CD4-positive, alpha-beta memory T cell (primary cell): ENCODE measurements at places on chromosomes 2 and 18.
A peak's percentile ranks its signal among the peaks of the same experiment; 100 is the strongest.

- no peak for DNase-seq
Observed at GRCh38 chr18:31041271-31042083, 1.1 kb downstream of the DSC3 start.

GRCh38 chr18:7645756-7646155, 78.6 kb downstream of the PTPRM start:
- no peak for DNase-seq

- no peak for DNase-seq
Observed at GRCh38 chr2:40814616-40815015, 362.7 kb upstream of the SLC8A1 start.

DNA sequence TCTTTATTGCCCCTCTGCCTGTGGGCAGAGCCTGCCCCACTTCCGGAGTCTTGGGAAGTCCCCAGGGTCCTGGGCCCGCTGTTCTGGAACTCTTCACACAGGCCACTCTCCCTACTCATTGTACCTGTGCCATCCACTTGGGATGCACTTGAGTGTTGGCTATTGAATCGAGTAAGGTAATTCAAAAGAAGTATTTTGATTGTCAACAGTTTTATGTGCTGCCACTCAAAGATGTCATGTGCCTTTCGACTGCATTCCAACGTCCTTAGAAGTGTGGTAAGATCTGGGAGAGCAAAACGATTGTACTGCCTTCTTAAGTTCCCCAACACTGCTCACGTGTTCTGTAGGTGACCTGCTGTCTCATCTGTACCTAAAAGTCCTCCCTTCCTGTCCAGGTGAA, 77.0 kb upstream of the SMIM21 start:
- no peak for DNase-seq

DNA sequence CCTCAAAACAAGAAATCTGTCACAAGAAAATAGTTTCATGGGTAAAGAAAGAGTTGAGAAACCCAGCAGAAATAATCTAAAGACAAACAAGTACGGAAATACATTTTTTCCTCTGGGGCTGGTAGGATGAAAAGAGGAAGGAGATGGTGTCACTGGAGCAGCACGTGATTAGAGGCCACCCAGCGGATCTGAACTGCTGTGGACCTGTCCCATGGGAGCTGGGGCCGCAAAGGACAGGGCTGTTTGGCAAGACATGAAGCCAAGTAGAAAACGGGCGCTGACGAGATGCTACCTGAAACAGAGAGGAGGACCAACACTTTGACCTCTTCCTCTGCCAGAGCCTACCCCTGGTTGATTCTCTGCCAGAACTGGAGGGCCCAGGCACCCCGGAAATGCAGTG, 295.4 kb upstream of the ATP5MC3 start:
- no peak for DNase-seq

DNA sequence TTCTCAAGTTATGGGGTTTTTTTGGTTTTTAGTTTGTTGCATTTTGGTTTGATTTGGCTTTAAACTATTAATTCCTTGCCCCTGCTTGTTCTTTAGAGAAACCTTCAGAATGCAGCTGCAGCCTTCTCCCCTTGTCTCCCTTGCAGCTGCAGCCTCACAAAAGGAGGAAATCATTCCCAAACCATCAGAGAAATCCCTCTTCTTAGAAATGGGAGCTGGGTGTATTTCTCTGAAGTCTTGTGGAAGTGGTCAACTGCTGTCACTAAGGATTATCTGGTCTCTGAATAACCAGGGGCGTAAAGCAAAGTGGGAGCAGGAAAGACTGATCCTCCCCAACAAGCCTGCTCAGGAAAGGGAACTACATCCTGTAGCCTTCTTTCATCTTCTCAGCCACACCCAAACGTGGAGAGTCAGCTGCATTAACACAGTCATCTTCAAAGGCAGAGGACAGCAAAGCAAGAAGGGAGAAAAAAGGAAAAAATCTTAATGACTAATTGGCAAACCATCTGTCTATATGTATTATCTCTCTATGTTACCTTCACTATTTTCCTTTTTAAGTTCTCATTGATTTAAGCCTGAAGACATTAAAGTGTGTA, 1834.1 kb upstream of the PIK3C3 start:
- no peak for DNase-seq

DNA sequence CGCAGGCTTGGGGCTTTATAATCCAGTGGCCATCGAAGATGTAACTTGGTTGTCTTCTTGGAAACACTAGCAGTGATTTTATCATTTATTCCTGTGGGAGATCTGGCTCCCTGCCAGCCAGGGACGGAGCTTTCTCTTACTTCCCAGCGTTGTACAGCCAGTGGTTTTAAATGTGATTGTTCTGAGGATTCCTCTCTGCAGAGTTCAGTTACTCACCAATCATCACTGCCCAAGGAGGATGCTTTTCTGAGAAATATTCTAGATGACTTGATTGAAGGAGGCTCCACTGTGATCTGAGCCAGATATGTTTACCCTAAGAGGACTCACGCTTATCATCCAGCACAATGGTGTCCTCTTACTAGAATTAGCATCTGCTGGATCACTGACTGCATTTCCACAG, 744.3 kb downstream of the RNF144A start:
- DNase-seq, result no peak

GRCh38 chr2:234211797-234212196, 161.3 kb downstream of the SPP2 start:
- no peak for DNase-seq

- no peak for DNase-seq
Observed at GRCh38 chr2:237570776-237571335, 4.5 kb downstream of the PRLH start.

DNA sequence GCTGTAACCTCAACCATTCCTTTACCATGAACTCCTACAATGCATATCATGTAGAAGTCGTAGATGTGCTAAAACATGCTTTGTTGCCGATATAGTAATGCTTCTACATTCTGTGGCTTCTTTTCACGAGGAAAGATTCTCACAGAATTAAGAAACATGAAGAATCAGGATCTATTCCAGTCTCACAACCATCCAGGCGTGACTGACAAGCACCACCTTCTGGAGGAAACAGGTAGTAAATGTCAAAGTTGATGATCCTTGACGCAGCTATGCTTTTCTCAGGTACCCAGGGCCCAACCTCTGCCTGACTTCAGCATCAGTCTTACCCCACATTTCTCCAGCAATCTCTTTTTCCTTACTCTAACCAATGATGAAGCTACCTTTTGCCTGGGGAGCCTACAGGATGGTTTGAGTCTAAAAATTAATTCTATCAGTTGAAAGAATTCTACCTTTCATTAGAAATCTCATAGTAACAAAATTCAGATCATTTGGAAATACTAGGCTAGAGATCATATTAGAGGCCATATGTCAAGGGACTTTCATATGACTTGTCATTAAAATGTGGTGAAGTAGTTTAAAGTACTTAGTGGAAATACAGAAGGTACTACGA, 123.3 kb upstream of the RND3 start:
- no peak for DNase-seq

DNA sequence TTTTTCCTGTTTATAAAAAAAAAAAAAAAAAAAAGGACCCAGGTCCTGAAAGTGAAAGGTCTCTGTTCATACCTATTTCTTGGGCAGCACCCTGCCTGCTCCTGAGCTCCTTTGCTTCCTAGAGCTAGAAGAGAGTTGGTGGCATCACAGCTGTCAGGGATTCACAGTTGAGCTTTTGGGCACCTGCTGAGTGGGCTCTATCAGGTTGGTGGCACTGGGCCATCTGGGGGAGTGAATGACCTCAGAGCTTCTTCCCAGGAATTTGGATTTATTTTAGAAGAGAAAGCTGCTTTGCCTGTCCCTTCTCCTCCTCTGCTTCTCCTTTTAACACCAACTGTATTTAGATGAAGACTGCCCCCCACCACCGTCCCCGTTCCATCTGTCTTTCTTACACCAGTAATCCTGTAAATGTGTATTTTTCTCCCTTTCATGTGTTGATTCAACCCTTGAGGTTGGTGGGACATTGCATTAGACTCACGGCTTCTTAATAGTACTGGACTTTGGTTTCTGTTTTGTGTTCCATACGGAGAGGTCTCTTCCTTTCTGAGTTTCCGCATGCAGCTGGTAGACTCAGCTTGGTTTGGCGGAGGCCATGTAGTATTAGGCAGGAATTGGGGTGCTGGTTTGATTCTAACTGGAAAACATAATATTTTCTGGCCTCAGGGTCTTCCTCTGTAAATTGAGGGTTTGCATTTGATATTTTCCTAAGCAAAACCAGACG, 7.6 kb upstream of the MGAT5 start:
- DNase-seq, result no peak

- DNase-seq, result peak; percentile 51
Observed at GRCh38 chr2:241218131-241219029, 29.9 kb downstream of the ANO7 start.

DNA sequence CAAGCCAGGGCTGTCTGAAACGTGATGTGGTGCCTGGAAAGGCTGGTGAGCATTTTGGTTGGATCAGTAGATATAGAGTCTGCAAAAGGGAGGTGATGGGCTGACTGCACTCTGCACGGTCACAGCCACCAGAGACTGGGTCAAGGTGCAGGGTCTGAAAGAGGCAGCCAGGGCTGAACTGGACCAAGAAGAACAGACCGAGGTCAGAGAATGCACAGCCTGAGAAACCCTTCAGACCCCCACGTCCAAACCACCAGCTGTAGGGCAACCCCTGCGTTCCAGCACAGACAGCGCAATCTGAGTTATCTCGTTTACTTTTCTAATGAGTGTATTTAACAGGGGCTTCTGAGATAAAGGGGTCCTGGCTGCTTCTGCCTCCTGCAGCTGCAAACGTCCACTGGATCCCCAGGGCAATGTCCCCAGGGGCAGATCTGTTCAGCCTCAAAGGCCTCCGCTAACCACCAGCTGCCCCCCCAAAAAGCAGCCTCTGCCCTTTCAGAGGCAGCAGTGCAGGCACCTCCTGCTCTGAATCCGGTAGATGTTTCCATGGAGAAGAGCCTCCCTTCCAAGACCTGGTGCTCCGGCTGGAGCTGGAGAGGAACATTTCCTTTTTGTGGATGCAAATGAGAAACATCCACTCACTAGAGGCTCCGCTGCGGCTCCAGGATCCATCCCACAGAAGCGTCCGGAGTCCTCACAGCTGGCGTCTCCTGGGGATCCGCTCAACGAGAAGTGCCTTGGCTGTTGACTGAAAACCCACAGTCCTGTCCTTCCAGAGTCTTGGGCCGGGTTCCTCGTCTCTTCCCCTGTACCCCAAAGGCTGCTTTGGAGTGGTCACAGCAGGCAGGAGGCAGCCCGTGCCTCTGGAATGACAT, 970 bp upstream of the KCNG2 start:
- no peak for DNase-seq
